Aorta (tissue), 5 donors: ENCODE measurements at places on chromosomes 16 and 17.
A peak's percentile ranks its signal among the peaks of the same experiment; 100 is the strongest.

DNA sequence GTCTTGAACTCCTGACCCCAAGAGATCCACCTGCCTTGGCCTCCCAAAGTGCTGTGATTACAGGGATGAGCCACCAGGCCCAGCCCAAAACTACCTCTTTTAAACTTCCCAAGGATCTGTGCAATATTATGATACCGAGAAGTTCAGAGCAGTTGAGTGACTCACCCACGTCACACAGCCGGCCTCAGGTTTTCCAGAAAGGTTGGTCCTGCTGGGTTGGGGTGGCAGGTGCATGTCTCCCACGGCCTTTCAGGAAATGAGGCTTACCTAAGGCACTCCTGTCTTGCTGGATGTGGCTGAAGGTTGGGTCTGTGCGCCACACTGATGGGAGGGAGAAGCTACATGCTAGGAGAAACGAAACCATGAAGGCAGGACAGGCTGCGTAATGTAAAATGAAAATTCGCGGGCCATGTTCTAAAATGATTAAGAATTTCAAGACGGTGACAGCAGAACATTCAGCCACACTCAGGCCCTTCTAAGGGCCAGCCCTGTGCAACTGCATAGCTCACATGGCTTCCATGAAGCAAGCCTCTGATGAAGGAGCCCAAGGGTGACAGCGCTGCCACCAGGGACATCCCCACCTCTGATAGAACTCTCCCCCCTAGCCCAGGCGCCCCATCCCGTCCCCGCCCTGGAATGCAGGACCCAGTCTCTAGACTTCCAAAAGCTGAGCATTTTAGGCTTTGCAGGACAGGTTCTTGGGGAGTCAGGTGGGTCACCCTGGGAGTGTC lies 6.6 kb upstream of the GLIS2 start:
- no peak for DNase-seq

DNA sequence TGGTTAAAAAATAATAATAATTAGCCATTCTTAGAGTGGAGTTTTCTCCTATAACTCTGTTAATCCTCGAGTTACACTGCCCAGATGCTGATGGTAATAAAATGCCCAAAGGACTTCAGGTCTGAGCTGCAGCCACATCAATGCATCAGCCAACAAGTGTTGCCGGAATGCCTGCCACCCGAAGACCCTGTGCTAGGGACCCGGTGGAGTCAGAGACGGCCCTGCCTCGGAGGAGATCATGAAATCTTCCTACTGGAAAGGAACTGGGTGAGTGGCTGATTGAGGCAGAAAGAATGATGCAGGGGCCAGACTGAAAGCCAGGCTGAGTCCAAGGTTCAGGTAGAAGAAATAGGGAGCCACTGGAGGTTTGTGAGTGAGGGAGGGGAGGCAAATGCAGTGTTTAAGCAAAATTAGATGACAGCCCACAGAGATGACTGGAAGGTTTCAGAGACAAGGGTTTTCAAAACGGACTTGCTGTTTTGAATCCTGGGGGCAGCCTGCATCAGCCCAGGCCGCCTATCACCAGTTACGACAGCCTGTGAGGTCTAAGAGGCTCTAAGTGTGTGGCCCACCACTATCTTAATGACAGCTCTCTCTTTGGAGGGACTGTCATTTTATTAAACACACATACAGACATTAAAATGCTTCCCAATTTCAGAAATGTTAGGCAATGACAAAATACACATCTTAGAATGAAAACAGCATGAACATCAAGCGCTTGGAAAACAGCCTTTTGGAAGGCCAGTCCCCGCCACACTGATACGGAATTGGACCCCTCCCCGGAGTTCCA lies 100.0 kb downstream of the ZNF423 start:
- no peak for DNase-seq

- no peak for DNase-seq
Observed at GRCh38 chr17:32485261-32486110, 1.3 kb upstream of the CDK5R1 start.

DNA sequence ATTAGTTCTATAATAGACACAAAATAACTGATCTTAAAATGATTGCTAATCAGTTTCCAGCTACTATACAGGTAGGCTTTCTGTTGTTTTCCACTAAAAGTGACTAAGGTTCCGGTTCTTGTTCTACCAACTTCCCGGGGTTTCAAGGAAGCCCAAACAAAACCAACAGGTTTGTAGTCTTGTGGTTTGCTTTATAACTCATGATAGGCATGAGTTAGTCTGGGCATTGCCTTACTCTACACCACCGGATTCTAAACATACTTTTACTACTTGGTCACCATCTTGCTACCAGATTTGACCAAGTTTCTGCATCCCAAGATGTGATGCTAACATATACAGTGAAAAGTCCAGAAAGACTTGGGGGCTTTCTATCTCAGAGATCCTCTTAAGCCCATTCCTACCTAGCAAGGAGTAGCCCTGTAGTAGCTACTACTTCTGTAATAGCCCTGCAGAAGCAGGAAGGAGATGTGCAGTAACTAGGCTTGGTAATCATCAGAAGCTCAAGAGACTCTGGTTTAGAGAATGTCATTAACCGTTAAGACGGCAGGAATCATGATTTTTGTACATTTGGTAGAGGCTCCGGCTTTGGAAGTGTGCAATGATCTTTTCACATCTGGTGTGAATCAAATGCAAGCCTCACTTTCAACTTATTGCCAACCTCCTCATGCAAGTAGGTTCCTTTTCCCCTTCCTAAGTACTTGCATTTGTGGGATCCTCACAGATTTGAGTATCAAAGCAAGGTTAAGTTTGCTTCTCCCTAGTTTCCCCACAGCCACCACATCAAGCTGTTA lies 1.6 kb downstream of the FAM117A start:
- no peak for DNase-seq

GRCh38 chr17:47644324-47644723 lies 5.4 kb upstream of the KPNB1 start:
- no peak for DNase-seq

DNA sequence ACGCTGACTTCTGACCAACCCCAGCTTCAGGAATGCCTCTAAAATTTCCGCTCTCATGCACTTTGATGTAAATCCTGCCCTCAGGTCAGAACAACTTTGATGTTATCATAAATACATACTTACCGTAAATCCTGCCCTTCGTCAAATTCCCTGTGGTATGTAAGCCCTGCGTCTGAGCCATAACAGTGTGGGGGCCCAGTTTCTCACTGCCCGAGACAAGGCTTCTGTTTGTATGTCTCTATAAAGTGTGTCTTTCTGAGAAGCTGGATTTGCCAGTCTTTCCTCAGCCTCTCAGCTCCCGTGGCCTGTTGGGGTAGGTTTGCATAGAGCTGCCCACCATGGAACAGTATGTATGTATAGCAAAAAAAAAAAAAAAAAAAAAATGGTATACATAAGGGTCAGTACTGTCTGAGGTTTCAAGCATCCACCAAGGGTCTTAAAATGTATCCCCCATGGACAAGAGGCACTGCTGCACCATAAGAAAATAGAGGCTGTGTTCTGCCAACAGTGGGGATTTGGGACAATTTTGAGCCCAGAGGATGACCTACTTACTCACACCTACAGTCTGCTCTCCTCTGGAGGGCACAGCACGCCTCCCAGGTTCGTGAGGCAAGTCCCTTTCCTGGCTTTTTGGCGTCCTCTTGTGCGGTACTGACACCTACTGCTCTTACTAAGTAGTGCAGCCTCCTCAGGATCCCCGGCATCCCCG lies 17.5 kb downstream of the PRMT7 start:
- peak; percentile 85 for DNase-seq

DNA sequence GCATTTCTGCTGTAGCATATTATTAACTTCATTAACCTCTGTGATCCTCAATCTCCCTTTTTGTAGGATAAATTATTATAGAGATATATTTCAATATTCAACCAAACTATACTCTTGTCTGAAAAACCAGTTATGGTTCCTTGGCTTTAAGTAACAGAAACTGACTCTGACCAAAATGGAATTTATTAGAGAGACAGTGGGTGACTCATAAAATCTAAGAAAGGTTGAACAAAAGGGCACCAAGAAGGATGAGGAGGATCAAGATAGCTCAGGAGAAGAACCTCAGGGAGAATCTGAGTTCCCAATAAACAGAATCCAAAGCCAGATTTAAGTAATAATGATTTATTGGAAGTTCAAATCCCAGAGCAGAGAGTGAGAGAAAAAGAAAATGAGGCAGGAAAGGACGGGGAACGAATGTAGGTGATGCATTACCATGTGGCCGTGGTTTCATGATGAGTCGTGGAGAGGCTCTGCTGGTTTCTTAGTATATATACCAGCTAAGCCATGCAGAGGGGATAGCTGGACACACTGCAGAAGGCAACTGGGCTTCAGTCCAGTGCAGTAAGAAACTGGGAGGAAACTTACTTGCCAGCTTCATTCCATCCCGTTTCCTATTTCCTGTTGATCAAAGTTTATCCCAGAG lies 151.5 kb upstream of the GOT2 start:
- no peak for DNase-seq

- no peak for DNase-seq
Observed at GRCh38 chr16:64532691-64533090, 589.2 kb downstream of the CDH11 start.

- DNase-seq, result no peak
Observed at GRCh38 chr17:77076124-77076830, 64.5 kb upstream of the SEC14L1 start.

GRCh38 chr17:82084373-82085030 lies 13.5 kb downstream of the FASN start:
- DNase-seq, result no peak

DNA sequence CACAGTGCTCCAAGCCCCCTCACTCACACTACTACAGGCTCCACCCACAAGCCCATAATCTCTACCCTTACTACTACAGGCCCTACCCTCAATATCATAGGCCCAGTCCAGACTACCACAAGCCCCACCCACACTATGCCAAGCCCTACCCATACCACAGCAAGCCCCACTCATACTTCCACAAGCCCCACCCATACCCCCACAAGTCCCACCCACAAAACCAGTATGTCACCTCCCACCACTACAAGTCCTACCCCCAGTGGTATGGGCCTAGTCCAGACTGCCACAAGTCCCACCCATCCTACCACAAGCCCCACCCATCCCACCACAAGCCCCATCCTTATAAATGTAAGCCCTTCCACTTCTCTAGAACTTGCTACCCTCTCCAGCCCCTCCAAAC lies 13.8 kb downstream of the RIPOR1 start:
- no peak for DNase-seq

DNA sequence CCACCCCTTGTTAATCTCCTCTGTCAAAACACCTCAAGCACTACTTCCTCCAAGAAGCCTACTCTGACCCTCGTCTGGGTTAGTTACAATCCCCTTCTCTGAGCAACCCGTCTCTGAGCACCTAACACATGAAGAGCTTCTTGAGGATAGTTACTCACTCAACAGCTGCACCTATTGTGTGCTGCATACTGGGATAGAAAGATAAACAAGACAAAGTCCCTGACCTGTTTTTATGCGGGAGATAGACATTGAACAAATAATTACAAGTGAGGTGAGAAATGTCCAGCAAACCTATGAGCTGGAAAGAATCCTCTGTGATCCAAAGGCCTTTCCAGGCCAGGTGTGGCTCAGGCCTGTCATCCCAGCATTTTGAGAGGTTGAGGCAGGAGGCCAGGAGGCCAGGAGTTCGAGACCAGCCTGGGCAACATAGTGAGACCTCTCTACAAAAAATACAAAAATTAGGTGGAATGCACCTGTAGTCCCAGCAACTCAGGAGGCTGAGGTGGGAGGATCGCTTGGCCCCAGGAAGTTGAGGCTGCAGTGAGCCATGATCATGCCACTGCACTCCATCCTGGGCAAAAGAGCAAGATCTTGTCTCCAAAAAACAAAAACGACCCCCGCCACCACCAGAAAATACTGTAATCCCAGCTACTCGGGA lies 5.5 kb upstream of the ZNF771 start:
- no peak for DNase-seq

DNA sequence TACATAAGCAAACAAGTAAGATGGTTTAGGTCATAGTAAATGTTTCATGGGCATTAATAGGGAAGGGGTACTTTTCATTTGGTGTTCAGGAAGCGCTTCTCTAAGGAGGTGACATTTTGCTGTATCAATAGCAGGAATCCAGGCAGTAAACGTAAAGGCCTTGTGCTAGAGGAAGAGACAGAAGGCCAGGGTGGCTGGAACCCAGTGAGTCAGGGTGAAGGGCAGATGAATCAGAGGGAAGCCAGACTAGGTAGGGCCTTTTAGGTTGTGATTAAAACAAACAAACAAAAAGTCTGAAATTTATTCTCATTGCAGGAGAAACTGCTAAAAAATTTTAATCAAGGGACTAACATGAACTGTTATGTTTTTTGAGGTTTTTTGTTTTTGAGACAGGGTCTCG lies 6.5 kb downstream of the BMERB1 start:
- no peak for DNase-seq

GRCh38 chr16:62194828-62195227 lies 158.6 kb upstream of the CDH8 start:
- DNase-seq, result no peak

- no peak for DNase-seq
Observed at GRCh38 chr16:66717776-66718175, 21.2 kb upstream of the CMTM4 start.

DNA sequence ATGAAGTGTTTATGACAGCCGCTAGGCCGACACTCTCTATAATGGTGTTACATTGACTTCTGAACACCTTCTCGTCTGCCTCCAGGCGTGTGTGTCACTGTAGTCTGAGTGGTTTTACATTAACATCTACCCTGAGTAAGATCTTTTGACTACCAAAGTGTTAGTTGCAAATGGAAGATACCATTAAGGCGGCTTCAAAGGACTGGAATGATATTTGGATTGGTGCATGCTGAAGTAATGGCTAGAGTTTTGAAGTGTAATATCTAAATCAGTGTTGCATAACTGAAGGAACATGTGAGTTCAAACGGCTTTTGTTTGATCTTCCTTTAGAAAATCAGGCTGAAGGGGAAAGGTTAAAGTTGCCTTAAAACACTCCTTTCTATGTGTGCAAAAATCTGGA lies 52.2 kb downstream of the BCAS3 start:
- no peak for DNase-seq

DNA sequence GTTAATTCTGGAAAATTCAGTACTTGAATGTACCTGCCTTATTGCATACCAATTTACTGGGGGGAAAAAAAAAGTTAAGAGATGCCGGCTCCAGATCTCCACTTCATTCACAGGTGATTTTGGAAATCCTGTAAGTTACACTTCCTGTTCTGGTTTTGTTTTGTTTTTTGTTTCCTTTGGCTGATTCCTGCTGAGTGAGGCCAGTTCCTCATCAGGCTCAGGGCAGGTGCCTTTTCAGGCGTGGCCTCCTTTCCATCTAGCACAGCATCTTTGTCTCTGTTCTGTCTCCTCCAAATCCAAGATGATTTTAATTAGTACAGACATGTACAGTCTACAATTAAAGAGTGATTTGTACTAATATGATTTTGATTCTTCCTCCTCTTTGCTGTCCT lies 19.2 kb downstream of the CYB561 start:
- no peak for DNase-seq
